HS-5 (cell line): ENCODE measurements at places on chromosomes 2 and 18.

DNA sequence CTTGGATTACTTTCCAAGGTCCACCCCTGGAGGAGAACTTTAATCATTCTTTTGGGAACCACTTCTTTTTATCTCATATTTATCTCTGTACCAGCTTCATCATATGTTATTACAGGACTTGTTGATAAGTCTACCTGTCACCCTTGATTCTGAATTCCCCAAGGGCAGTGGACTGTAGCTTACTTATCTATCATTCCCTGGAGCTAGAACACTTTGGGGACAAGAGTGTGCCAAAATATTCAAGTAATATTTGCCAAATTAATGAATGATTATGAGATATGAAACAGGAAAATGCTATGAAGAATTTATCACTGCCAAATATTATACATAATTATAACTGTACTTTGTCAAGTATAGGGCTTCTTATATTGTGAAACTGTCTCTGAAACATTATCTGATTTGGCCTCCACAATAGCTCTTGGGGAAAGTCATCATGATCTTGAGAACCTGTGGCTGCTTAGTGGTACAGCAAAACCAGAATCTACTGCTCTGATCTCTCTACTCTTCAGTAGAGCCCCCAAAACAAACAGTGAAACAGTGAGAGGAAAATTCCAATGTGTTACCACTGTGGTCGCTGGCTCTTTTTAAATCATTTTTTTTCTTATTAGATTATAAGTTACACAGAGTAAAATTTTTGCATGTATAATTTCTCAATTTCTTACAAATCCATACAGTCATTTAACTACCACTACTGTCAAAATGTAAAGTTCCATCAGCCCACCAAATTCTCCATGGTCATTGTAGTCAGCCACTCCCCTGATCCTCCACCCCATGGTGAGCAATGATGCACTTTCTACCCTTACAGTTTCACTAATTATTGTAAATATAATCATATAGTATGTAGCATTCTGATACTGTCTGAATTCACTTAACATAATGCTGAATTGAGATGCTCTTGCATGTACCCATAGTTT, 197.5 kb downstream of the PIEZO2 start:
- DNase-seq: no peak

DNA sequence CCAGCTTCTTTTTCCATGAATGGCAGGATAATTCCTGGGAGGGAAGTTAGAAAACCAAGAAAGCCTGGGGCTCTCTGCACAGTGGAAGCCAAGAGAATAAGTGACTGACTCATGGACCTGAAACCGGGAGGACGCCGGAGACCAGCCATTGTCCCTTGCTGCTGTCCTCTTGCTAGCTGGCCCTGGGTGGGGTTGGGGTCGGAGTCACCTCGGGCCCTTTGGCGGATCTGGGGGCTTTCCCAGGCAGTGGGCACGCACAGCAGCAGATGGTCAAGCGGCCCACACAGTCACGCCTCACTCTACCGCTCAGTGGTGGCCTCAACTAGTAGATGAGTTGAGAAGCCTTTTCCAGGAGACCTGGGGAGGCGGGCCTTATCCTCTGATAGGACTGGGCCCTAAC, 15.6 kb downstream of the EFHD1 start:
- DNase-seq: no peak

- no peak for DNase-seq
Measured at GRCh38 chr2:3454802-3455201, 64.5 kb downstream of the ADI1 start.

DNA sequence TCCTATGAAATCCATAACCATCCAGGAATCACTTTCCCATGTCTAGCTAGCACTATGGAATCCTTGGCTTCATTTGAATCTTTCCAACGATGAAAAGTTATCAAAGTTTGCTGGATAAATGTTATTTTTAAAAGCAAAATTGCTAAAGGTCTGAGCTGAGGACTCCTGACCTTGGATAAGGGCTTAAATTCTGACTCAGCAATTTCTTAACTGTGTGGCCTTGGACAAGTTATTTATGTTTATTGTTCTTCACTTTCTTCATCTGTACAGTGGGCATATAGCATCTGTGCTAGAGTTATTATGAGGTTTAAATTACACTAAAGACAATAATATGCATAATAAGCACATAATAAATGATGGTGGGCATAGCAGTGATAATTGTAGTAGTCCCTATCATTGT, 227.5 kb downstream of the KCNS3 start:
- no peak for DNase-seq

- DNase-seq: no peak
Measured at GRCh38 chr2:241570961-241571581, 12.5 kb downstream of the BOK start.

DNA sequence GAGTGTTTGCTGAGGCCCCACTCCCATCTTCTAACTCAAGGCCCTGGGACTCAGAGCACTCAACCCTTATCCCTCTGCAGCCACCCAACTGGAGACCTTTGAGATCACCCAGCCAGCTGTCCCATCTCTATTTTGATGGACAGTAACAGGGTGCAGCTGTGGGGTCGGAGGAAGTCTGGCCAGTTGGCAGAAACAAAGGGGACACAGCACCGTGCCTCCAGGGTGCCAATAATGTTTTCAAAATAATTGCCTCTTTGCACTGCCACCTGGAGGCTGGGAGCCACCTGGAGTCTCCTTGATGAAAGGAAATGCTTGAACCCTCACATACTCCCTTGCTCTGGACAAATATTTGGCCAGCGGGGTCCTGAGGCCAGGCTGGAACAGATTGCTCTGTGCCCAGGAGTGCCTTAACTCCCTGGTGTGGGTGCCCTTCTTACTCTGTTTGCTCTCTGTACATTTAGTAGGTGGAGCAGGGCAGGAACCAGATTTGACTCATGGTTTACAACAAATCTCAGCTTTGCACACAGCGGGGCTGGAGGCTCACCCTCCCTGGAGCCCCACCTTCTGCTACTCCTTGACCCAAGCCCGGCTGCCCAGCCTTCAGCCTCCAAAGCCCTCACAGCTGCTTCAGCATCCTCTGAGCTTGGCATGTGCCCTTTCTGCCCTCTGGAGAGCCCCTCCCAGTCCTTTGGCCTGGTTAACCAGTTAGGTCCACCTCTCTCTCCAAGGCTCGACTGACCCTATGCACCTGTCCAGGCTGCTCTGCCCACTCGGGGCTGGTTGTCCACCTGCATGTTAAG, 17.2 kb downstream of the MAL start:
- no peak for DNase-seq

DNA sequence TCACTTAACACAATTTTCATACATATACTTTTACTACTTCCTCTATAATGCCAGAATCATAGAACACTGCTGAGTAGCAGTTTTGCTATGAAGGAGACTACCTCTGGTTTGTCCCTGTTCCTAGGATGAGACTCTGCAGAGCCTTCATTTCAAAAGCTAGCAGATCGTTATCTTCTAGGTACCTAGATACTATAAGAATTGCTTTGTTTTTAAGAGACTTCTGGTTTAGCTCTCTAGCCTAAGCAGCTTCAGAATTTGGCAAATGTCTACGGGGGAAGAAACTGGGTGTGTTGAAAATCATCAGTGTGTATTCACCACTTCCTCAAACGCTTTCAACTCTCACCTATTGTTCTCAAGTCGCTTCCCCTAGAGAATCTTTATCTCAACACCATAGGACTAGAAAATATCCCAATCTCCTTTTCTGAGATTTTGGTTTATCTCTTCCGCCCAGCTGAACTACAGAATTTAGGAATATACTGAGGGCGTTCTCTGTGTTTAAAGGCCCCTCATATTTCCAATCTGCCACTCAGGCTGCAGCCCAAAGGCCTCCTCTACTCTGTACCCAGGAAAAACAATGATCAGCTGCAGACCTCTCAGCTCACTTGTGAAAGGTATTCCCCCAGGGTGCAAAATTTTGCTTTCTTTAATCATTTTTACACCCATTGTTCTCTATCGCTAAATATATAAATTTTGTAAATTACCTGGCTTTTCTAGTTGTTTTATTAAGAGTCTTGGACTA, 28.7 kb downstream of the SMAD2 start:
- DNase-seq: no peak

GRCh38 chr2:233399306-233400225, 45.3 kb downstream of the DGKD start:
- no peak for DNase-seq

GRCh38 chr18:23487738-23488570, 15.4 kb upstream of the RMC1 start:
- no peak for DNase-seq

DNA sequence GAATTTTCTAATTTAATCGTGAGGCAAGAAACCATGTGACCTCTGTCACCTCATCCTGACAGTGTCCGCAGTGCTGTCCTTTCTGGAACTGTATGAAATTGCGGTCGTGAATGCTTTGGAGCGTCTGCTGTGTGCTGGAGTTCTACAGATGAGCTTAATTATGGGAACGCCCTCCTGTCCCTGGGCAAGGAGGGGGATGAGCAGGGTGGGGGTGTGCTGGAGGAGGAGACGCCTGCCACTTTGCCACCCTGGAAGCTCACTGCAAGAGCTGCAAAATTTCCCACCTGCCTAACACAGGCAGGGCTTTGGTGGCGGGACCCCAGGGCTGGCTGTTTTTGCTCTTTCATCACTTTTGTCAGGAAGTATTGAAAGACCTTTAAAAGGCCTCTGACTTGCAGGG, 6.5 kb downstream of the LPIN1 start:
- DNase-seq: no peak

DNA sequence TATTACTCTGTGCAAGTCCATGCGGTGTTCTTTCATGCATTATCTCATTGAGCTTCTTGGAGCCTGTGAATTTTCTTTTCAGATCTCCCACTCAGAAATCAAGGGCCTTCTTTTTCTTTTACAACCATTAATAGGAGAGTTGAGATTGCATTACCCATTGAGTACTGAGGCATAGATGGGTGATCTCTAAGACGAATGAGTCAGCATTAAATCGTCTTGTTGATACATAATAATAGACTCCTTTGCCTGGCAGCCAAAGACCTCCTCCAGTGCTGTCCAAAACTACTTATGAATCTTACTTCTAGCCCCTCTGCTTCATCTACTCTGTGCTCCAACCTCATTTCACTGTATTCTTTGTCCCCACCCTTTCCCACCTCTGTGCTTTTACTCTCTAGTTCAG, 180.5 kb downstream of the AGPS start:
- no peak for DNase-seq

DNA sequence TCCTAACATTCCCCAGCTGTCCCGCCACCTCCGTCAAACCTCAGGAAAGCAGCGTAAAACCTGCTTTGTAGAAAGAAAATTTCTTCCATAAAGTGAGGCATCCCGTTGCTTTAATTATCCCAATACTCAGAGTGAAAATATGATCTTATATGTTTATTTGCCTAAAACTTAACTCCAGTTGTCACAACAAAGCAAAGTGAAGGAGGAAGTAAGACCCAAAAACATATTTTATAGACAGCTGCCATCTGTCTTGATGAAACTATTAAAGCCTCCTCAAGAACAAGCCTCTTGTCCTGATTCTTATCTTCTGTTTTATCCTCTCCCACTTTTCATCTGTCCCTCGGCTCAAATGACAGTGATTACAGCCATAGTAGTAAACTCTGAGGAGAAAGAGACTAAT, 28.9 kb upstream of the LPIN2 start:
- no peak for DNase-seq

DNA sequence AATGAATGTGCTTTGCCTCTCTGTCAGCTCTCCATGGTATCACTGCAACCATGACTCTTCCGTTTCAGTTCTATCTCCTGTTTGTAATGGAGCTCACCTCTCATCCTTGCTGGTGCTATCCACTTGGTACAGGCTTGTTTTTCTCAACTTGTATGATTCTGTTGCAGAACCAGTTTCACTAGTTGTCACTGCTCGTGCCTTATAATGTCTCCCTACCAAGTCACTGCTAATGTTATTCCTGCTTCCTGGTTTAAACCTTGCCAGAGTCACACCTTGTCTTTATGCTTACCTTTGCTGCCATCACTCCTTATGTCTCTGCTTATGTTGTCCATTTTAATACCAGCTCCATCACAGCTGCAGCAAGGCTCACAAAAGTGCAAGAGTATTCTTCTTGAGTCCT, 1191.0 kb upstream of the LRRTM1 start:
- DNase-seq: no peak

- no peak for DNase-seq
Measured at GRCh38 chr2:218378053-218378452, 4.0 kb upstream of the SLC11A1 start.

- no peak for DNase-seq
Measured at GRCh38 chr2:42770288-42771131, 6.6 kb upstream of the OXER1 start.

GRCh38 chr2:132975193-132976105, 305.4 kb upstream of the LYPD1 start:
- no peak for DNase-seq

DNA sequence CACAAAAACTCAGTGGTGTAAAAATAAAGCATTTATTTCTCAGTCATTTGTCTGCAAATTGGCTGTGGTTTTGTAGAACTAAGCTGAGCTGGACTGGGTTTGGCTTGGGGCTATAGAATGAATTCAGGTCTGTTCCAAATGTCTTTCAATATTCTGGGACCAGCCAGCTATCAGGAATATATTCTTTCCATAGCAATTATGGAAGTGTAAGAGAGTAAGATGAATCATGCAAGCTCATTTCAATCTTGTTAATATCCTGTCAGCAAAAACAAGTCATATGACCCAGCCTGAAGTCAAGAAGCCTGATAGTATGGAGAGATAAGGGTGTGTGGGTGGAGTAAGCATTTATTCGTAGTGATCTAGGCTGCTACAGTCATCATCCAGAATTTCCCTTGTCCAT, 481.0 kb upstream of the CDH2 start:
- DNase-seq: no peak

- peak; percentile 95 for DNase-seq
Measured at GRCh38 chr2:45237850-45238542, 228.7 kb upstream of the SIX2 start.

DNA sequence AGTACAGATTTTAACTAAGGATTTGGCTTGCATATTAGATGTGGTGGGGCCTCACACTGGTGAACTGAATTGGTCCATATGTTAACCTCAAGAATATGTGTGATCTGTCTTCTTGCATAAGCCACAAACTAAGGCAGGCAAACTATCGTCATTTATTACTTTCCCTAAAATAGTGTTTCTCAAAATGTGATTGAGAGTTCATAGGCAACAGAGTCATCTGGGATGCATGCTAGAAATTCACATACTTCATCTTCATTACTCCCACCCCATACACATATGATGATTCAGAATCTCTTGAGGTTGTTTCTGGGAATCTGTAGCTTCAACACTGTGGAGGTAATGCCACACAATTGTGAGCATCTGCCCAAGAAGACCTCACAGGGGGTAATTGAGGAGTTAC, 822.8 kb upstream of the CDH2 start:
- no peak for DNase-seq

GRCh38 chr2:235614176-235614860, 120.5 kb downstream of the AGAP1 start:
- no peak for DNase-seq

- DNase-seq: no peak
Measured at GRCh38 chr2:231332388-231332787, 63.1 kb upstream of the B3GNT7 start.

- DNase-seq: no peak
Measured at GRCh38 chr18:3458378-3458777, 8.4 kb downstream of the TGIF1 start.

- DNase-seq: peak; percentile 49
Measured at GRCh38 chr18:2978661-2979106, 34.3 kb downstream of the LPIN2 start.

GRCh38 chr18:21826196-21826595, 85.6 kb downstream of the MIB1 start:
- peak; percentile 49 for DNase-seq
